ENCODE measurements at places on chromosomes 1 and 21.

- DNase-seq: no peak
Observed at GRCh38 chr1:84726593-84727499, 36.6 kb upstream of the SSX2IP start.

DNA sequence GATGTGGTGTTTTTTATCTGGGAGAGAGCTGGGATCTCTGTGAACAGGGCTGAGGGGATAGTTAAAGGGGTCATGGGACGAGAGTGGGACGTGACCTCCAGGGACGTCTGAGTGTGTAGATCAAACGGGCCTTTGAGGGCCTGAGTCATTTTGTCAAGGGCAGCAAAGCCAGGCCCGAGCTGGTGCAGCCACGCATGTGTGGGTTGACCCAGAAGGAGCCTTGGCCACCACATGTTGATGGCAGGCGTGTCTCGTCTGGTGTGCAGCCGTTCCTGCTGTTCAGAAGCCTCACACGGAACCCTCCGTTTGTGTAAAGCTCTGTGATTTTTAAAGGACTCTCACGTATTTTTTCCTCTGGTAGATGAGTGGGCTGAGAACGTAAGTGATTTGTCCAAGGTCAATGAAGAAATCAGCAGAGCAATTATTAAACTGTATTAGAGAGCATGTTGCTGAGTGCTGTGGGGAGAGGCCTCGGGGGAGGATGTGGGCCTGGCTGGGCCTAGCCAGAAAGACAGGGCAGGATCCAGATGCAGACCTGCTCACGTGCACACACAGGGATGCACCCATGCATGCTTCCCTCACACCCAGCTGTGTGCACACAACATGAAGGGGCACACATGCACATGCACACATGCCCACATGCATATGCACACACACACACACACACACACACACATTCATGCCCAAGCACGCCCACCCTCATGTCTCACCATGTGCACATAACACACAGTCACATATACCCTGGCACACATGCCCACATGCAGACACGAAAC is 89.8 kb downstream of the AJAP1 start:
- no peak for DNase-seq

DNA sequence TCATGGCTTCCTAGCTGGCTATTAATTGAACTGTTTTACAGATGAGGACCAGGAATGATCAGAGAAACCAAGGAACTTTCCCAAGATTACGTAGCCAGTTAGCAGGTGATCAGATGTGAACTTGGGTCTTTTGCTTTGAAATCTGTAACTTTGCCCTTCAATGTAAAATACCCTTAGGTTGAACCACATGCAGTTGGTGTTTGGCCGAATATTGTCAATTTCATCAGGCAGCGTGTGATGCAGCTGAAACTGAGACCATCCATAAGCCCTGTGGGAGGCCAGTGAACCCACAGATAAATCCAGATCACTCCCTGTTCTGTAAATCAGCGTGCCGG is 150.8 kb downstream of the ETS2 start:
- no peak for DNase-seq

DNA sequence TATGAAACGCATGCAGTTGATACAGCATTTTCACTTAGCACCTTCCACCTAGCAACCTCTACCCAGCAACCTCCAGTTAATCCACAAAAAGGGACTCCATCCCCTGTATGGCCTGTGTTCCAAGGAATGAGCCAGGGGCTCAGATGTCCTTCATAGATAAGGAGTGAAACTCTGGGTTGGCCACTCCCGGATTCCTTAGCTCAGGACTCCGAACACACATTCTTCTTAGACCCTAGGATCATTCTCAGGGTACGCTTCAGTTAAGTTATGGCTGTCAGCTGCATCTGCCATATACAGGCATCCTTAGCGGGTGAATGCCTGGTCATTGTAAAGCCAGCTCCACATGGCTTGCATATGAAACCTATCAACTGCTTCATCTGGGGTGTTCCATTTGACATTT is 15.9 kb upstream of the IFI6 start:
- DNase-seq: no peak

DNA sequence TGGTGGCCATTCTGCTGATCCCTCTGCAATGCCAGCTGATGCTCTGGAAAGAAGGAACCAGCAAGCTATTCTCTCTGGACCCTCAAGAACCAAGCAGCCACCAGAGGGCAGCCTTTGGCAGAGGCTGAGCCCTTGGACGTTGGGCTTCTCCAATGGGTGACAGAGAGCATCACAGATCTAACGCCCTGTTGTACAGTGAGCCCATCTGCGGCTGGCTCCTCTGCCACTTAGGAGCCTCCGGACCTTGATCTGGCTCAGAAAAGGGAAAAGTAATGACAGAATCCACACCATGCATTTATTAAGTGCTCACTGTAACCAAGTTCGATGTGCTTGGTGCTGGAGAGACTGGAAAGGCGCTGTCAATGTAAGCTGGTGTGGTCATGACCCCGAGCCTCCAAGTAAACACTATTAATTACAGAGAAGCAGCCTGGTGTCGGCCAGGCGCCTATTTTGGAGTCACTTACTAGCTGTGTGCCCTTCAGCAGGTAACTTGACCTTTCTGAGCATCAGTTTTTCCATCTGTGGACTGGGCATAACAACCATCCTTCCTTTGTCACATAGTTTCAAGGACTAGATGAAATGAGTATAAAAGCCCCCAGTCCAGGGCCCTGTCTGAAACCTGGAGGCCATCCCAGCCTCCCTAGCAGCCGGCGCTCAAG is 34.9 kb downstream of the ECE1 start:
- DNase-seq: peak; percentile 57

DNA sequence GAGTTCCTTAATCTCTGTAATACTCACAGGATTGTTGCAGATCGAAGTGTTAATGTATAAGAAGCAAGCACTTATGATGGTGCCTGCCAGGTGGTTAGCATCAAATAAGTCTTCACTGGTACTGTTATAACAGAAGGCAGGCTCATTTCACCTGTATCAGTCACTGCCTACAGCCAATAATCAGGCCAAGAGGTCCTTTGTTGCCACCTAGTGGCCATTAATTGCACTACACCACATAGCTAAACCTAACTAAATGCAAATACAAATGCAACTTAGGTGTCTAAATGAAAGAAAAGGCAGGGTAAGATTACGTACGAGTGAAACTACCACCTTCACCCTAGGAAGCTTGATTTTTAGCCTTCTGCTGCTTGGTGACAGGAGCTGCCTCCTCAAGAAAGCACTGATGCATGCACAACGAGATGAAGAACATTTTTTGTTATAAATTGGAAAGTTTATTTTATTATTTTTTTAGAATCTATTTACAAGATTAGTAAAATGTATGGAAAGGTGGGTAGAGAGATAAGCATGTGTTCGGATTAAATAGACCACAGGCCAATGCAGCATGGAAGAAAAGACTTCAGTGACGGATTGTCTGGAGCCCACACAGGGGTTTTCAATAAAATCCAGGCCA is 334.8 kb upstream of the CAMK1G start:
- DNase-seq: peak; percentile 6

DNA sequence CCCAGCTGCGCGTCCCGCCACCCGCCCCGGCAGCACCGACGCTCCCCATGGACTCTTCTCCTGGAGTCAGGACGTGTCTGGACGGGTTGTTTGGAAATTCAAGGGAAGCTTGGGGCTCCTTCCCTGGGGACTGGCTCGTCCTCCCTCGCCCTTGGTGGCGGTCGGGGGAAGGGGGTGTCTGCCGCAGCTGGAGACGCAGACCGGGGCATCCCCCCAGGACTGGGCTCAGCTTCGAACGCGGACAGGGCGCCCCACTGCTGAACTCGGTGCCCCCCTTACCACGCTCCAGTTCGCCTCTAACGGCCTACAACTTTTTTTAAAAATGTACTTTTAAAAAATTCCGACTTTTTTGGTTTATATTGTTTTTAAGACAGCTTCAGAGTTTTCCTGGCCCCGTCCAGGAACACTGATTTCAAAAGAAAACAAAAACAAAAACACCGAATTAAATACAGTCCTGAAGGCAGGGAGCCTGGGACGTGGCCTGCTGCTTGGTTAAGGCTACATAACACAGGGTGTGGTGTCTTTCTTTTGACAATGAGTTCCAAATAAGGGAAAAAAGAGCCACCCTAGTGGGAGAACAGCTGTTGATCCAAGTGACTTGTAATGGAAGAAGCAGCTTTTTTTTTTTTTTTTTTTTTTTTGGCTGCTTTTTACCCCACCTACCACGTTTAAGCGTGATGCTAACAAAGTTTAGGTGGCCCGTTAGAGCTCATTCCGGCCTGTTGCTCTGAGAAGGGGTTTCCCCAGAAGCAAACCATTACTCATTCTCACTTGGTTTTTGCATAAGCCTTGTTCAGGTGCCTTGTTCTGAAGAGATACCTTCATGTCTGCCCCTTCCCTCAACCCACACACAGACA is 862 bp upstream of the DIPK1A start:
- peak; percentile 74 for DNase-seq

DNA sequence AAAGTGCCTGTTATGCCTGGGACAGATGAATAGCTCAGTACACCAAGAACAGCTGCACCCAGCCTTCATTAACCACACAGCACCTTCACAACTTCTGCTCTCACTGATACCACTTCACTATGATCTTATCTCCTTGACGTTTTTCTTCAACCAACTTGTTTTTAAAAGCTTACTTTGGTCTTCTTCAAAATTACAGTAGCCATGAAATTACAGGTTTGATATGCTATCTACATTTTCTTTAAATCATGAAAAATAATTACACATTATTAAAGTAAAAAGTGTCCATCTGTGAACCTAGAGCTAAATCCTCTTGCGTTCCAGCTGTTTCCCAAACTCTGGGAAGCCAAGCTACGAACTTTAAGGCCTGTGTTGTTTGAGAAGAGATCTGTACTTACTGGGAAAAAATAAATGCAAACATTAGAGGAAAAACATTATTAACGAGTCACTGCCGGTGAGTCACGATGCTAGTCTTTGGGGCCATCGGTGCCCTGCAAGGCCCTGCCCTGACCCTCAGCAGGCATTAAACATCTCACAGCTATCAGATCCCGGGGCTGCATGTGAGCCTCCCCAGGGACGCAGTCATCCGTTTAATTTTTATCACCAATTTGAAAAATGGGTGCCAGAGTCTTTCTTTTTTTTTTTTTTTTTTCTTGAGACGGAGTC is 56.3 kb upstream of the GPR153 start:
- no peak for DNase-seq
